ENCODE measurements at places on chromosomes 1 and 21.

DNA sequence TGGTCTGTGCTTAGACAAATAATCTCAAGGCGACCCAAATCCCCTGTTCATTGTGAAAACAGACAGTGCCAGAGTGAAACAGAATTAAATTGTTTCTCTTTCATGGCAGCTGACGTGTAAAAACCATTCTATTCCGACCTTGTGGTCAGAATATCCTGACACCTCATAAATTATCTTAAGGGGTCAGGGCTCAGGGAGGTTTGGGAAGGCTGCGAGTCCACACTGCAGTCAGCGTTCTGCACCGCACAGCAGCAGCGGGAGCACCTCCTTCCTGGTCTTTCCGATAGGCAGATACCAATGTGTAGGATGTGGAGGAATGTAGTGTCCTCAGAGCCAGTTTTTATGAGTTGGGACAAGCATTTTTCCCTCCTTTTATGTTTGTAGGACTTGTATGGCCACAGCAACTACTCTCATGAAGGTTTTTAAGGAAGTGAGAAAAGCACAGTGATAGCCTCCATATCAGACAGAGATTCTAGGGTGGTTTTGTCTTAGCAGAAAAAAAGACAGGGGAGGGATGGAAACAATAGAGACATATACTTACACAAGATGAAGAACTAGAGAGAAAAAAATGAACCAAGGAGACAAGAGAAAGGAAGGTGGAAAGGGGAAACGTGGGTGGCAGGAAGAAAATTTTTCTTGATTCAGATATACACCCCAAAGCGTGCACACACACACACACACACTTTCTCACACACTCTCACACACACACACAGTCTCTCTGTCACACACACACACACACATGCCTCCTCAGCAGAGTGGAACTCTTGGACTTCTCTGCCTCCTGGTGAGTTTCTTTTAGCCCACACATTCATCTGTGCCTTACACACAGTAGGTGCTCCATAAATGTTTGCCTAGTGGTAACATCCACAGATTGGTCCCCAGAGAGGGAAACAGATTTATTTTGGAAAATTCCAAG lies 68.6 kb downstream of the NTMT2 start:
- peak; percentile 13 for DNase-seq

- DNase-seq, result no peak
These were observed 829 bp downstream of the KCNE1 start for GRCh38 chr21:34511181-34511580.

- DNase-seq, result no peak
These were observed 27.4 kb downstream of the TMED5 start for GRCh38 chr1:93152835-93153234.

- no peak for DNase-seq
These were observed 14.2 kb downstream of the CLIC4 start for GRCh38 chr1:24759492-24759891.

GRCh38 chr21:16310176-16310575 lies 580.4 kb downstream of the USP25 start:
- peak; percentile 39 for DNase-seq

- DNase-seq, result no peak
These were observed 111.6 kb upstream of the VAMP3 start for GRCh38 chr1:7659514-7659913.

DNA sequence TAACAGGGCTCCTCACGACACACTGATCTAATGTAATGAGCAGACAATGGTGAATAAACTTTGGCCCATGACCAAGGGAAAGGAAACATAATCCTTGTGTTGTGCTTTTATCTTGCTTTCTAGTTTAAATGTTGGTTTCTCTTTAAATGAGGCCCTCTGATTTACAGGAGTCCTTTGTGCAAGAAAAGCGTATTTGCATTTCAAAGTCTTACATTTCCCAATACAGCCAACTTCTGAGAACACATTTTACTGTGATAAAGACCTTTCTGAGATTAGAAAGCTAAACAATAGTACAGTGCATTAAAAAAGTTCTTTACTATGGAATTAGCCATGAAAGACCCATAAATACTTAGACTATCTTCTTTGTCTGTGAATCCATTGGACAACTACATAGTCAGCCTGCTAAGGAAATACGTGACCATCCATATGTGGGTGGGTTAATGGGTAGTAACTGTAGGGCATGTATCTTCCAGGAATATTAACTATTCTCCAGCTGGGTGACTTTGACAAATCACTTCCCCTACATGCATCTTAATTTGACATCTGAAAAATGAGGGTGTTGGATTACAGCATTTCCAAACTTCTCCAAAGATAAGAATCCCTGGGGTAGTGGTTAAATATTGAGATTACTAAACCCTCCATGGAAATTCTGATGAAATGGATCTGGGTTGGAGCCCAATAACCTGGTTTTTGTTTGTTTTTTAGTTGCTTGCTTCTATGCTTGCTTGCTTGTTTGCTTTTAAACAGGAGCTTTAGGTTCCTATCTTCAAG lies 50.3 kb upstream of the USP1 start:
- peak; percentile 22 for DNase-seq

- peak; percentile 75 for DNase-seq
These were observed 17.7 kb upstream of the A3GALT2 start for GRCh38 chr1:33338440-33339211.

DNA sequence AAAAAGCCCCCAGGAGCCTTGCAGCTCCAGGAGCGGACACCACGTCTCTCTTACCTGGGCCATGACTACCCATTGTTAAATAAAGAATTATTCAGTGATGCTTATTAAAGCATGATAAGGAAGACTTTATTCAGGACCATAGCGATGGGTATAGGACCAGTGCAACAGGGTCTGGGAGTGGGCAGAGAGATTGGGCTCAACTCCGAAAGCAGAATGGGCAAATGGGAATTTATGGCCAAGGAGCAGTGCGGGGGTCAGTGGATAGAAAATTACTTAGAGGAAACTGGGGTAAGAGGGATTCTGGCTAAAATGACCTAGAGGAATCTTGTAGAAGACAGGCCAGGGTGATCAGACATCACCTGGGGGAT lies 580 bp upstream of the ATP5PO start:
- DNase-seq, result no peak

DNA sequence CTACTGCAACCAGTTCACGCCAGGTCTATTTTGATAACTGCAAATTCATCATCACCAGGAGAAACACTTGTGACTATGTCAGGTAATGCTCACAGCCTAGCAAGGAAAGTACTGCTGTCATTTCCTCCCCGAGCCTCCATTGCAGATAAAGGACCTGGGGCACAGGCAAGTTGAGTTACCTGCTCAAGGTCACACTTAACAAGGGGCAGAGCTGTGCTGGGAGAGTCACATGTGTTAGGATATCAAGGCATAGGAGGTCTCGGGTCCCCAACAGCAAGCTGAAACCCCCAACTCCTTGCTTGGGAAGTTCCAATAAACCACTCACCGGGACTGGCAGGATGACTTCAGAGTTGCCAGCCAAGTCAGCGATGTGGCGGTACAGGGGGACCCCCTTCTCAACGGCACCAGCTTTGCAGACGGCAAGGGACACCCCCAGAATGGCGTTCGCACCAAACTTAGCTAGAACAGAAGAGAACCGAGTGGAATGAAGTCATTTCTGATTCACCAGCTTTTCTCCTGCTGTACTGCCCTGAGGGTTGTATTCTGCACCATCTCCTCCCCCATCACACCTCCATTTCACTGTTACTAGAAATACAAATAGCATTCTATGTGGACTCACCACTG lies 11.6 kb downstream of the ENO1 start:
- DNase-seq, result no peak

GRCh38 chr1:158177700-158178450 lies 2.8 kb upstream of the CD1D start:
- peak; percentile 46 for DNase-seq

DNA sequence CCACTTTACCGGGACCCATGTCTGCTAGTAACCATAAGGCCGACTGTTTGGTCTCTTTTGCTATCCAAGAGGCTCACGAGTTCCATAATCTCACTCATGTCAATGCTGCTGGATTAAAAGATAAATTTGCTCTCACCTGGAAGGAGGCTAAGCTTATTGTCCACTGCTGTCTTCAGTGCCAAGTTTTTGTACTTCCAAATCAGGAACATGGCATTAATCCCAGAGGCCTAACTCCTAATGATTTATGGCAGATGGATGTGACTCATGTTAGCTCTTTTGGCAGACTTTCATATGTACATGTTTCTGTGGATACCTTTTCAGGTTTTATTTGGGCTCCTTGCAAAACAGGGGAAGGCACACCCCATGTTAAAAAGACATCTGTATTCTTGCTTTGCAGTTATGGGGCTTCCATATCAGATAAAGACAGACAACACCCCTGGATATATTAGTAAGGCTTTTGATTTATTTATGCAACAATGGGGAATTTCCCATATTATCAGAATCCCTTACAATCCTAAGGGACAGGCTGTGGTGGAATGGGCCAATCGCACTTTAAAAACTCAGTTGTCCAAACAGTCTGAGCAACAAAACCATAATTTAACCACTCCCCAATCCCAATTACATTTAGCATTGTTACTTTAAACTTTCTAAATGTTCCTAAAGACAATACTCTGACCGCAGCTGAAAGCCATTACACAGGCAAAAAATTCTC lies 162.7 kb downstream of the IER5 start:
- DNase-seq, result peak; percentile 75

- DNase-seq, result no peak
These were observed 2.0 kb downstream of the GRHL3 start for GRCh38 chr1:24321126-24321525.

DNA sequence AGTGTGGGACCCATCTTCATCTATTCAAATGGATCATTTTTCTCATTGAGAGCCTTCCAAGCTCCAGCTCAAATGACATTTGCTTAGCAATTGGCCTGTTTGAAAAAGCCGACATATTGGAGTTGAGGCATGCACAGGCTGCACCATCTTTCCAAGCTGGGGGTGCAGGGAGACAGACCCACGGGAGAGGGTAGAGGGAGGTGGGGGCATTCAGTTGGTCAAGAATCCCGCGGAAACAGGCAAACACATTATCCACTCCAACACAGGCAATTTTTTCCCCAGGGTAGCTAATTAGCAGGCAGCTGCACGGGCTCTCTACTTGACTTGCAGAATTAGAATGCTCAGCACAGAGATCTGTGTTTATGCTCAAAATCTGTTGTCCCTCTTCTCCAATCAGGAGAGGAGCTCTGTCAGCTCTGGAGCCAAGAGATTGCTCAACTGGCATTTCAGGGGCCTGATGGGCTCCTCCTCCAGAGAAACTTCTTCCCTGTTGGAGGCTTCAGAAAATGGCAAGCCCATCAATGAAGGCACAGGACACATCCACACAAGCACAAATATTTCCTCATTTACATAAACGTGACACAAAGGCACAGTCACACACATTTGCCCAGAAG lies 267.8 kb downstream of the FOXD2 start:
- no peak for DNase-seq

DNA sequence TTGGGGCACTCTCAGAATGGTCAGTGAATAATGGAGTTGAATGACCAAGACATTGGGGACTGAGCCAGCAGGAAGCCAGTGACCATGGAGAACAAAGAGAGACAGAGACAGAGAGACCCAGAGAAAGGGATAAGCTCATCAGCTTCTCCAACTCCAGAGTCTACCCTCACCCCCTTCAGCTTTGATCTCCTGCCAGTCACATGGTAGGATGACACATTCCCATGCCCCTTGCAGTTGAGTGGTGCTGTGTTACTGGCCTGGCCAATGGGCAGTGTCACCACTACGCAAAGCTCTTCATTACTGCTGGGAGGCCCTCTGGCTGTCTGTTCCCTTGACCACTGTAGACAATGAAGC lies 643.5 kb downstream of the AJAP1 start:
- DNase-seq, result no peak

- DNase-seq, result no peak
These were observed 32.9 kb downstream of the ARNT start for GRCh38 chr1:150843474-150843873.

GRCh38 chr1:156423422-156424352 lies 54.7 kb downstream of the RHBG start:
- no peak for DNase-seq

- no peak for DNase-seq
These were observed 80.3 kb upstream of the CAMK1G start for GRCh38 chr1:209503196-209503595.

GRCh38 chr1:207218512-207219362 lies 102.7 kb upstream of the CD55 start:
- no peak for DNase-seq

DNA sequence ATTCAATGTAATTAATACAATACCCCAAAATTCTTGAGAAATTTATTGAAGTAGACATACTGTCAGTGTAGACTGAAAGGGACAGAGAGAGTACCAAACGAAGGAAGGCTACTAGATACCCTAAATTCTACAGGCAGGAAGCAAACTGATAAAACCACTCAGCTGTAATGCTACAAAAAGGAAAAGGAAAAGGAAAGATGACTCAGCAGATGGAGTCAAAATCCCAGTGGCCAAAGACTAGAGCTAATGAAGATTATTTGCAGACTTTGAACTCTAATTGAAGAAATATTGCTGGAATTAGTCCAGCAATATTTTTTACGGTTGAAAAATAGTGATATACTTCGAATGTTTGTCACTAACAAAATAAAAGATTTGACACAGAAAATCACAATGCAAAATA lies 671.9 kb downstream of the BRINP3 start:
- no peak for DNase-seq

DNA sequence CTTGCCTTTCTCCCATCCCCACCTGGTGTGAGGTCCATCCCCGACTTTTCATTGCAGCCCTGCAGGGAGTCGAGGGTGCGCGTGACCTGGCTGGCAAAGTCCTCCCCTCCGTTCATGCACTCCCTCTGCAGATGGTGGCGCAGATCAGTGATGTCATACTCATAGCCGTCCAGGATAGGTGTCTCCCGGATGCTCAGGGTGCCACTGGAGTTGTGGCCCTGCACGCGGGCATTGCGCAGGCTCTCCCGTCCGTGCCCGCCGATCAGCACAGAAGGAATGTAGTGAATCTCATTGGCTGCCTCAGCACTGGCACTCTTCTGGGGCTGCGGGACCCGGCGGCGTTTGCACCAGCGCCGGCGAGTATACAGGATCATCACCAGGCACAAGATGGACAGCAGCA lies 132.1 kb downstream of the ASTN1 start:
- DNase-seq, result no peak

DNA sequence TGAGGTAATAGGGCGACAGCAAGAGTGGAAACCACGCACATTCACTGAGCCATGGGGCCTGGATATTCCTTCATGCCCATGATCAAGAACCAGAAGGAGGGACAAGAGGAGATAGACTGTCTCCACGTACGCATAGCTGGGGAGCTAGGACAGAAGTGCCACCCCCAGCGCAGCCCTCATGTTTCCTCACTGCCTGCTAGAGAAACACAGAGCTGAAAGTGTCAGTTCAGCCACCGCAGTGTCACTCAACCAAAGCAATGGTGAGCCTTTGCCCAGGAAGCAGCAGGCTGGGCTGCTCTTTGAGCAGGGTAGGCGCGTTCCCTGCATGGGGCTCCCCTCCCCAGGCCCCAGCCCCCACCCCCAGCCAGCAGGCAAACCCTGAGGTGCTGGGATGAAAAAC lies 68.5 kb downstream of the STUM start:
- DNase-seq, result no peak

GRCh38 chr1:147264158-147264768 lies 21.8 kb downstream of the CHD1L start:
- peak; percentile 62 for DNase-seq

GRCh38 chr1:160811147-160811546 lies 15.2 kb downstream of the LY9 start:
- no peak for DNase-seq

All from astrocyte of the spinal cord (primary cell).